ENCODE measurements at places on chromosomes 11 and 22. TPM values are rescaled to one million over a fixed set of nuclear protein-coding genes. Genes with fewer than 3 reads are reported as not detected.

- no peak for DNase-seq
These were observed at the start of gene GRIA4 for GRCh38 chr11:105609832-105610781. Gene GRIA4 (plus strand): TSS chr11:105610073. CDS start chr11:105610998, 925 bp downstream.

GRCh38 chr11:32434356-32435151, 785 bp downstream of the WT1 start:
- DNase-seq = no peak

GRCh38 chr22:24325105-24325757, 54.6 kb downstream of the SPECC1L start:
- peak; percentile 78 for DNase-seq

CDC42EP1 gene
- 8.5 TPM for polyA plus RNA-seq

DNA sequence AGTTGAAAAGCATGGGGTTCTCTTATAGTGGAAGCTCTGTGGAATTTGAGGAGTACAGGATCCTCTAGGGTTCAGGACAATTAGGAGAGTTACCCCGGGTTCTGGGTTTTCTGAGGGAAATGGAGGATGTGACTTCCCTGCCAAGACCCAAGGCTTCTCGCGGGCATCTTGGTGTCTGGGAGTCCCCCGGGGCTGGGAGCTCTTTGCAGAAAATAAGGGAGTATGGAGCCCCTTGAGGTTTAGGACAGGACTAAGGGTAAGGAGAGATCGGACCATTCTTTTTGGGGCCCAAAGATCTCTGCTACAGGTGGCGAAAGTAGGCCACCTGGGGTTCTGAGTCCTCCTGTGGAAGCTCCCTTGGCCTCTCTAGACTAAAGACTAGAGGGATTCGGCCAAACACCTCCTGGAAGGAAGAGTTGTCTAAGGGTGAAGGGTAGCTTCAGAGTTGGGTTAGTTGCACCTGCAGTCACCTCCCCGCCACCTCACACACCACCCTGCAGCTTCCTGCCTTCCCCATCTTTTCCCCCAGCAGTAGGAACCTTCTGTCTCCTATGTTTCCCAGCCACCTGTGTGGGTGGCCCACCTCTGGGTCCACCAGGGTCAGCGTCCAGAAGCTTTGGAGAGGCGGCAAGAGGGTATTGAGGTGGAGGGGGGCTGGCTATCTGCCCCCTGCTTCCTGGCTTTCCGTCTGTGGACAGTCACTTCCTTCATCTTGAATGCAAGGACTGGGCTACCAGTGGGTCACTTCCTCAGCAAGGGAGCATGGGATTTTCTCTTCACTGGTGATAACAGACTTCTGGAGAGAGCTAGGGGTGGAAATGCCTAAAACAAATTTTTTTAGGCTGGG, 908 bp downstream of the LIMK2 start:
- peak; percentile 52 for DNase-seq

GRCh38 chr11:44746894-44747293, 20.1 kb downstream of the TSPAN18 start:
- no peak for DNase-seq

DNA sequence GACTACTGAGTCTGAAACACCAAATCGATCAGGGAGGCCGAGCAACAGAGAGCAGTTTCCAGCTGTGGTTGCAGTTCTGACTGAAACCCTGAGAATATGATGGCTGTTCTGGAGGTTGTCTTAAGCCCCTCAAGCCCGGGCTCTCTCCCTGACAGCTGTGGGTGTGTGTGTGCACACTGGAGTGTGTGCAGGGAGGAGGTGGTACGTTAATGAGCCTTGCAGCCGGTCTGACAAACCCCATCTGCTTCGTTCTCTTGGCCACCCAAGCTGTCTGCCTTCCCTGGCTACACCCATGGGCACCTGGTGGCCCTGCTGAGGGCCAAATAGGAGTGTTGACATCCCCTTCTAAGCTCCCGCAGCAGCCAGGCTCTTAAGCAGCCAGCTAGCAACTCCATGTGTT, 189.8 kb downstream of the KIRREL3 start:
- DNase-seq = no peak

All from CD14-positive monocyte (primary cell).